ENCODE measurements at places on chromosomes 7 and 10.

DNA sequence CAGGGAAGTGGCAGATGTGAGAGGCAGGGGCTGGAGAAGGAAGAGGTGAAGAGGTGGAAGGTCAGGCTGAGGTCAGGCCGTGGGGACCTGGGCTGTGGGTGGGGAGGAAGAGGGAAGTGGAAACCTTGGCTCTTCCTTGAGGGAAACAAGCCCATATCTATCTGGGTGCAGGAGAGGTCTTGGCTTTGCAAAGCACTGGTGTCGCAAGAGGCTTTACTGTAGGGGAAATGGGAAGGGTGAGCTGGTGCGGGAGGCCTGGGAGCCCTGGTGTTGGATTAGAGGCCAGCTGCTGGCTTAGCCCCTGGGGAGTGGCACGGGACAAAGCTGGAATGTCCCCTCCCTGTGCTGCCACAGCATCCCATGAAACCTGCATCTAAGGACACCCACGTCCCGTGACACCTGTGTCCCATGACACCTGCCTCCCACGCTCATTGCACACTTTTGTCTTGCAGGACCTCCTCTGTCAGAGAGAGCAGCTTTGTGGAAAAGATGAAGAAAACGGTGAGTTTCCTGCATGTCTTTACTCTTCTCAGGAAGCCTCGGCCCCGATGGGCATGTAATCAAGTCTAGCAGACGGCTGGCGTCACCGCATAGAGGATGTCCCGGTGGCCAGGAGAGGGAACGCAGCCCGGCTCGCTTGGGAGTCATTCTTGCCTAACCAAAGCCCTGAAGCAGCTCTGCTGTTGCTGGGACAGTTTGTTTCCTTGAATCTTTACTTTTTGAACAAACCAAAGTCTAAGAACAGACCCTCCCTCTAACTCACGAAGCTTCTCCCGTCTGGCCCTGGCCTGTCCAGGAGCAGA lies 22.2 kb downstream of the TMEM120A start:
- H3K36me3 ChIP-seq = peaks cover 9% of the 10 kb centered on the region
- H3K27ac ChIP-seq = peak overlapping the region; percentile 80
- no peaks in the 10 kb centered on the region for H3K27me3 ChIP-seq
- H3K4me1 ChIP-seq = peaks cover 8% of the 10 kb centered on the region
- H3K4me3 ChIP-seq = no peak overlapping the region

DNA sequence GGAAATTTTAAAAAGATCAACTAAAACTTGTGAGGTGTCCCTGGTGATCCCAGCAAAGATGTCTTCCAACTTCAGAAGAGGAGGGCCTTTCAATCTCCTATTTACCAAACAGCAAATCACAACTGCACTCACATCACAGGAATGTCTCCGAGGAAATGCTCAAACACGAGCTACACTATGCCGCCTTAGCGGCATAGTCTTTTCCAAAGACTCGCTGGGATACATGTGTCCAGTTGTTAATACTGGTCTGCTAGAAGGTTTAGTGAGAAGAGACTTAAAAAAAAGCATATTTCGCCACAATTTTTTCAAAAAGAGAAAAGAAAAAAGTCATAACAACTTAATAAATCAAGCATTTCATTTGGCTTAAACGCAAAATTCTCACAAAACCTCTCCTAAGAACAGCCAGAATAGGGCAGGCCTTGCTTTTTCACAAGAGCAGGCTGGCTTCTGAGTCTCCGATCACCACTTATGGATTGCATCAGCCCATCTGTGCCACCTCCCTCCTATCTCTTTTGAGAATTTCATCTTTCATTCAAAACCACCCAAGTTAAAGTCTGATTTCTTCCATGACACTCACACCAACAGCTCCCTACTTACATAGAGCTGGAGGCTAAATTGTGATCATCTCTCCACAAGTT lies 66.1 kb downstream of the GNA12 start:
- no peaks in the 10 kb centered on the region for H3K36me3 ChIP-seq
- no peaks in the 10 kb centered on the region for H3K27me3 ChIP-seq
- H3K4me1 ChIP-seq = peaks cover 10% of the 10 kb centered on the region
- no peak overlapping the region for H3K27ac ChIP-seq

- H3K36me3 ChIP-seq = no peaks in the 10 kb centered on the region
- H3K27me3 ChIP-seq = no peaks in the 10 kb centered on the region
- H3K4me3 ChIP-seq = no peak overlapping the region
- DNase-seq = no peak
These were observed 37.3 kb downstream of the RTKN2 start for GRCh38 chr10:62231371-62231770.

- peaks cover 5% of the 10 kb centered on the region for H3K4me1 ChIP-seq
- peaks cover 40% of the 10 kb centered on the region for H3K27me3 ChIP-seq
- peak overlapping the region; percentile 55 for H3K4me3 ChIP-seq
These were observed 598 bp upstream of the AMZ1 start for GRCh38 chr7:2687338-2687869.

DNA sequence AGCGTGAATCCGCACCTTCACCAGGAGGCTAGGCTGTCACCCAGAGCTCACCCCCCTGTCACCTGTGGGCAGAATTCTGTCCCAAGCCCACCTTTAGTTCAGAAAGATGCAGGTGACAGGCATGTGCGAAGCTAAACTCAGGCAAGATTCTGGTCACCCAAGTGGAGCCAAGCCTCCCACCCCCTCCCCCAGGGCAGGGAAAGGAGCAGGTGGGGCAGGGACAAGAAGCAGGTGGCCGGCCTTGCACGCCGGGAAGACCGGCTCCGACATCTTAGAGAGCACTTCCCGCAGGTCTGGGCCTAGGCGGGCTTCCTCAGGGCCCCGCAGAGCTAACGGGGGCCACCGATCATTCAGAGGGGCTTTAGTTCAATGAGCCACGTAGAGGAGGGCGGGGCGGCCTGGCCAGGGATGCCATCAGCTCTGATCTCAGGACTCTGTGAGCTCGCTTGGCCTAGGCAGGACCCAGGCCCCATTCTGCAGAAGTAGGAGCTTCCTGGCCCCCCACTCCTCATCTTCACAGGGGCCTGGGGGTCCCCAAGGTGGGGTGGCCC lies 19.9 kb downstream of the UNCX start:
- DNase-seq = no peak
- no peak overlapping the region for H3K27ac ChIP-seq
- peaks cover 11% of the 10 kb centered on the region for H3K4me1 ChIP-seq

DNA sequence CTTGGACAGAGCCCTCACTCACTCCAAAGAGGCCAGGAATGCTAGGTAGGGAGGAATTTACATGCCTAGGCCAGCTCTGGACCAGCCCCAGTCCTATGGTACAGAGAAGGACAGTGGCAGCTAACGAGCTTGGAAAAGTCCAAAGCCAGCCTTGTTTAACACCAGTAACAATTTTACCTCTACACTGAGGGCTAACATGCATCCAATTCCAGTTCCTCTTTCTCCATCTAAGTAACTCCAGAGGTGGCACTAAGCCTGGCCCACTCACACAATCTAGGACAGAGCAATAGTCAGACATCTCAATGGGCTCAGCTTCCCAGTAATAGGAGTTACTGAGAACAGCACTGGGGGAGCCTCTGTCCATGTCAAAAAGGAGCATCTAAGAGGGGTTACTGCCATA lies 5.7 kb upstream of the LCOR start:
- DNase-seq = no peak
- no peak overlapping the region for H3K4me3 ChIP-seq
- peak overlapping the region; percentile 29 for H3K27ac ChIP-seq
- no peaks in the 10 kb centered on the region for H3K27me3 ChIP-seq
- H3K4me1 ChIP-seq = peaks cover 4% of the 10 kb centered on the region

DNA sequence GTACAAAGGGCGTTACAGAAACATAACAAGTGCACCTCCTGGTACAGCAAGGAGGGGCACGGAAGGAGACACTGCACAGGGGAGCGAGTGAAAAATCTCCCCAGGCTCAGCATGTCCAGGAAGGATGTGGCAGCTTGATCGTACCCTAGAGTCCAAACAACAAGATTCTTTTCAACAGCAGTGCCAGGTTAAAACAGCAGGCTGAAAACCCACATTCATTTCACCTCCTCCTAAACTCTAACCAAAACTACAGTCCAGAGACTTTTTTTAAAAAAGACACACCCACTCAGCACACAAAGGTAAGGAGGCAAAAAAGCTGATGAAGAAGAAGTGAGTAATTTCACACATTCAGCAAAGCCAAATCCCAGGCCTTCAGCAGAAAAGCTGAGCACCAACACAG lies 138.8 kb downstream of the SFMBT2 start:
- peak overlapping the region; percentile 82 for H3K27ac ChIP-seq
- no peak for DNase-seq
- no peaks in the 10 kb centered on the region for H3K27me3 ChIP-seq

DNA sequence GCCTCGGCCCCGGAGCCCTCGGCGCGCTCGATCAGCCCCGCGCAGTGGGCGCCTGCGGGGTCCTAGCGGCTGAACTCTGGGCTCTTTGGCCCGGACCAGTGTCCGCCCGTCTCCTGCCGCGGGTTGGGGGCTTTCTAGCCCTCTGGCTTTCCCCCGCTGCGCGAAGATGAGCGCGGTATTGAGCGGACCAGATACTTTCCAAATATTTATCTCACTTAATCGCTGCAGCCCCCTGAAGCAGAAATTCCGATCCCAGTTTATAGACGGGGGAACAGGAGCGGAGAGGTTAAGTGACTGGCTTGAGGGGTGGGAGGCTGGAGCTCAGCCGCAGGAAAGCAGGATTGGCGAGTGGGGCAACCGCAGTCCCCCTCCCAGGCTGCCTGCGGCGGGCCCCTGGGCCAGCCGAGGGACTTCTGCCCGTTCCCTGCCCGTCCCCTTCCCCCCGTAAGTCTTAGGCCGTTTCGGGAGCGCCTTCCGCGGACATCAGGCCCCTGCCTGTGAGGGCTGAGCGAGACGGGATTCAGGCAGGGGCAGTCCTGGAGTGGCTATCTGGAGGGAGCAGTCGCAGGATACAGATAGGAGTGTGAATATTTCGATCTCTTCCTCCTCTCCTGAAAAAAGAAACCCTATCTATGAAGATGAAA lies 565 bp downstream of the STRIP2 start:
- H3K36me3 ChIP-seq = peaks cover under 1% of the 10 kb centered on the region
- peaks cover 37% of the 10 kb centered on the region for H3K27me3 ChIP-seq
- H3K4me1 ChIP-seq = peaks cover 10% of the 10 kb centered on the region
- no peak for DNase-seq

DNA sequence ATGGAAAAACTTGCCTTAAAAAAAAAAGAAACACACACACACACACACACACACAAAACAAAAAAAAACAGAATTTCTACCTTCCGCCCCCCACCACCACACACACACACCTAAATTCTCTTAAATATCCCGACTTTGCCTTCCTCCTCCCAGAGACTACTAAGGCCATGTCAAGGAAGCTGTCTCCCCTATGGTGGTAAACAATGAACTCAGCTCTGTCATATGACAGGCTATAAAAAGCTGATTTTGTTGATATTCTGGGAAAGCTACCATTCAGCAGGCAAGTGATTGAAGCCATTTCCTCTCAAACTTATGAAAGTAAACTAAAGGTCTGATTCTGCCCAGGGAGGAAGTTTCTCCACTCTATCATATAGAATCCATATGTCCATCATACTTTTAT lies 471.0 kb downstream of the GFRA1 start:
- no peaks in the 10 kb centered on the region for H3K27me3 ChIP-seq
- no peak overlapping the region for H3K27ac ChIP-seq
- H3K4me3 ChIP-seq = no peak overlapping the region
- no peaks in the 10 kb centered on the region for H3K4me1 ChIP-seq
- no peak for DNase-seq

DNA sequence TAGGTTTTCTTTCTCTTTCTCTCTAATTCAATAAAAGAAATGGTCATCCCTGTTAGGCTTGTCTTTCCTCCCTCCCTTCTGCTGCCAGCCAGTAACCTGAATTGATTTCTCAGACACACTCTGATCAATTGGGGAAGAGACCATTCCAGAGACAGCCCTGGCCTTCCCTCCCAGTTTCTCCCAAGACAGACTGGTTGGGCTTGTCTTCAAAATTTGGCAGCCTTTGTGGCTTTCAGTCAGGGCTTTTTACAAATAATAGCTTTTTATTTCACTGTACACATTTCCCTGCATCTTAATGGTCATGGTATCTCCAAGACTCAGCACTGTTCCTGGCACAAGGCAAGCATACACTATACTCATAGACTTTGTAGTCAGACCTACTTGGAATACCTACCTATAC lies 33.9 kb downstream of the BCAP29 start:
- H3K27ac ChIP-seq = no peak overlapping the region
- H3K36me3 ChIP-seq = peaks cover 3% of the 10 kb centered on the region
- no peaks in the 10 kb centered on the region for H3K4me1 ChIP-seq
- DNase-seq = no peak

DNA sequence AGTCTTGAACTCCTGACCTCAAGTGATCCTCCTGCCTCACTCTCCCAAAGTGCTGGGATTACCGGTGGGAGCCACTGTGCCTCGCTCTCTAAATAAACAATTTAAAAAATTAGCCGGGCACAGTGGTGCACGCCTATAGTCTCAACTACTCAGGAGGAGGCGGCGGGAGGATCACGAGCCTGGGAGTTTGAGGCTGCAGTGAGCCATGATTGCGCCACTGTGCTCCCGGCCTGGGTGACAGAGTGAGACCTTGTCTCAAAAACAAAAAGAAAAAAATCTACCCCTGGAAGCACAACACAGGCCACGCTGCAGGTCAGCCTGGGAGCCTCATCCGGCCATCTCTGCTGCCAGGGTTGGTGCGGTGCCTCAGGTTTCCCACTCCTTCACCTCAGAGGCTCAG lies 3.8 kb upstream of the EIF3B start:
- DNase-seq = no peak
- no peak overlapping the region for H3K4me3 ChIP-seq
- H3K27me3 ChIP-seq = no peaks in the 10 kb centered on the region
- no peak overlapping the region for H3K27ac ChIP-seq
- peaks cover 6% of the 10 kb centered on the region for H3K4me1 ChIP-seq
- H3K36me3 ChIP-seq = no peaks in the 10 kb centered on the region

- peaks cover 2% of the 10 kb centered on the region for H3K4me1 ChIP-seq
- DNase-seq = no peak
- H3K27me3 ChIP-seq = peaks cover 69% of the 10 kb centered on the region
- H3K36me3 ChIP-seq = no peaks in the 10 kb centered on the region
- no peak overlapping the region for H3K27ac ChIP-seq
These were observed 6.1 kb downstream of the DNTT start for GRCh38 chr10:96310321-96310669.

DNA sequence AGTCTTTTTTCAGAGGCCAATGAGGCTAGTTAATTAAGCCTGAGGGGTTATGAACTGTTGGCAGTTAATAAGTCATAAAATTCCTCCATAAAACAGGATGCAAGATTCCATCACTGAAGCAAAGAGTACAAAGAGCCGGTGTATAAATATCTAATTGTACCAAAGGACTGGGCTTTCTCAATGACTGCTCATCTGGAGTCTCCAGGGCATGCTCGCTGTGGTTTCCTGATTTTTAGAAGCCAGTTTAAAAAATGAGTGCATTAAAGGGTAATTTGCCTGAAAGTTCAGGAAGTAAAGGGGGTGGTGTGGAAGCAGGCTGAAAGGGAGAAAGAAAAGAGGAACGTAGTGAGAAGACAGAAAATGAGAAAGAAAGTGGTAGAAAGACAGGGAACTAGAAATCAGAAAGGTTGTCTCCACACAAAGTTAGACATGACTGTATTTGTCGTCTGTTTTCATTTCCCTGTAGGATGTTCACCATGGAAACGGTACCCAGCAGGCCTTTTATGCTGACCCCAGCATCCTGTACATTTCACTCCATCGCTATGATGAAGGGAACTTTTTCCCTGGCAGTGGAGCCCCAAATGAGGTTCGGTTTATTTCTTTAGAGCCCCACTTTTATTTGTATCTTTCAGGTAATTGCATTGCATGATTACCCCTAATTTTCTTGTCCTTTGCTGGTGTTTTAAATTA lies 282.3 kb downstream of the TWIST1 start:
- no peaks in the 10 kb centered on the region for H3K4me1 ChIP-seq
- no peak overlapping the region for H3K27ac ChIP-seq
- no peaks in the 10 kb centered on the region for H3K27me3 ChIP-seq
- H3K36me3 ChIP-seq = no peaks in the 10 kb centered on the region

GRCh38 chr7:65722361-65722792 lies 150.5 kb upstream of the VKORC1L1 start:
- peak overlapping the region; percentile 65 for H3K27ac ChIP-seq
- H3K4me1 ChIP-seq = peaks cover 3% of the 10 kb centered on the region
- H3K4me3 ChIP-seq = no peak overlapping the region
- H3K27me3 ChIP-seq = no peaks in the 10 kb centered on the region
